ENCODE measurements at places on chromosomes 4 and X.

DNA sequence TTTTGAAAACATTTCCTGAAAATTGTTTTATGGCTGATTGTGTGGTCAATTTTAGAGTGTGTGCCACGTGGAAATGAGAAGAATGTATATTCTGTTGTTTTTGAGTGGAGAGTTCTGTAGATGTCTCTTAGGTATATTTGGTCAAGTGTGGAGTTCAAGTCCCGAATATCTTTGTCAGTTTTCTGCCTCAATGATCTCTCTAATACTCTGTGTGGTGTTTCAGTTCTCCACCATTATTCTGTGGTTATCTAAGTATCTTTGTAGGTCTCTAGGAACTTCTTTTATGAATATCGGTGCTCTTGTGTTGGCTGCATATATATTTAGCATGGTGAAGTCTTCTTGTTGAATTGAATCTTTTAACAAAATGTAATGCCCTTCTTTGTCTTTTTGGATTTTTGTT lies 113.3 kb downstream of the LINC00632 start:
- DNase-seq = no peak

DNA sequence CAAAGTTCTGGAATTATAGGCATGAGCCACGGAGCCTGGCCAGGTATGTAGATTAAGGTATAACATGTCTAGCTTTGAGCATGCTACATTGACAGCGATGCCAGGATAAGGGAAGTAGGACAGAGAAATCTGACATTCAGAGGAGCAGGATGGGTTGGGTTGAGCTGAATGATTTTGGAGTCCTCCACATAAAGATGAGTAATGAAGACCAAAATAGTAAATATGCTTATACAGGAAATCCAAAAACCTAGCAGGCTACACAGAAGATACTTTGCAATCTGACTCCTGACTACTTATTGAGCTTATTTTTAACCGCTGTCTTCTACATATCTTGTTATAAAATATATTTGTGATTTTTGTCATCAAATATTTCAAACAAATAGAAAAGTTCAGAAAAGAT lies 69.7 kb downstream of the PDGFC start:
- DNase-seq = no peak

GRCh38 chr4:108531461-108531860 lies 88.9 kb upstream of the RPL34 start:
- no peak for DNase-seq

- DNase-seq = no peak
Measured at GRCh38 chr4:48082956-48083355, 51.1 kb downstream of the TXK start.

DNA sequence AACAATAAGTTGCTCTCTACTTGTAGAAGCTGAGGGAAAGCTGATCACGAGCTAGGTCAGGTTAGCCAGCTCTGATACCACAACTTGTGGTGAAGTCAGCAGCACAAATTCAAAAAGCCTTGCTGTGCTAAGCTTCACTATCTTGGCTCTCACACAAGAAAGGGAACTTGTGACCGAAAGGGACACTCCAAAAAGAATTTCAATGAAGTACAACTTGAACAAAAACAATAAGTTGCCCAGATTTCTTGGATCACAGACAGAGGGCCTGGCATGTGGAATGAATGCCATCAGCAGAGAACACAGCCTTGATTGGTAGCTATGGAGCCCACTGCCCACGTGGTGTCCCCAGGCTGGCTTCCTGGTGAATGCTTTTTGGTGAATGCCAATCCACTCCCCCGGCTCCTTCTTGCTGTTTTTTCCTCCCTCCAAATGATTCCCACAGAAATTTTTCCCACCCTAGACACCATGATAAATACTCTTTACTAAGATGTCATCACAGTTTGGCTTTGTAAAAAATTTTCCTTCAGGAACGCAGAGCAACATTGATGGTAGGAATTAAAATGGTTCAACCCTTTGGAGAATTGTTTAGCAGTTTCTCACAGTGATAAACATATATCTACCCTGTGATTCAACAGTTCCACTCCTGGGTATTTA lies 82.6 kb downstream of the ANXA3 start:
- no peak for DNase-seq

- DNase-seq = no peak
Measured at GRCh38 chrX:137215467-137215866, 181.7 kb upstream of the GPR101 start.

DNA sequence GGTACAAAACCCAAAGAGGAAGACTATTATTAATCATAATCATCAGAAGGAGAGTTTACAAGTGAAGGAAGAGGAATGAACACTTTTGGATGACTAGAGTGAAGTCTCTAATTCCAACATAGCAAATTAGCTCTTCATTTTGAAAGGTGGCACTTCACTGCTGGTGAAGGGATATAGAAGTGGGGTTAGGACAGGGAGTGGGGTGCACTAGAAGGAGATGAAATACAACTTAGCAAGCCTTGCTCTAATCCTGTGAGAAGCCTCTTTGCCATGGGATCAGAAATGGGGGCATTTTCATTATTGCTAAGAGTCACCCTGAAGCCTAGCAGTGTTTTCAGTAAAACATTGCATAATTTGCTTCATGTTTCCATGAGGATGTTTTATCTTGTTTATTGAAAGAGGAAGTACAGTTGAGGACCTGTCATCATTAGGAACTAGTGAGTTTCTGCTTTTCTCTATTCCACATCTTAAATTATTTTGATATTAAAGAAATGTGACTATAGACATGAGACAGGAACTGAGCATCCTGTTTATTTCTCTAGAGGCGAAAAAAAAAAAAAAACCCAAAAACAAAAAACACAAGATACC lies 9.3 kb upstream of the GRPR start:
- DNase-seq = no peak

GRCh38 chr4:76754439-76754838 lies 143.5 kb downstream of the SOWAHB start:
- no peak for DNase-seq

DNA sequence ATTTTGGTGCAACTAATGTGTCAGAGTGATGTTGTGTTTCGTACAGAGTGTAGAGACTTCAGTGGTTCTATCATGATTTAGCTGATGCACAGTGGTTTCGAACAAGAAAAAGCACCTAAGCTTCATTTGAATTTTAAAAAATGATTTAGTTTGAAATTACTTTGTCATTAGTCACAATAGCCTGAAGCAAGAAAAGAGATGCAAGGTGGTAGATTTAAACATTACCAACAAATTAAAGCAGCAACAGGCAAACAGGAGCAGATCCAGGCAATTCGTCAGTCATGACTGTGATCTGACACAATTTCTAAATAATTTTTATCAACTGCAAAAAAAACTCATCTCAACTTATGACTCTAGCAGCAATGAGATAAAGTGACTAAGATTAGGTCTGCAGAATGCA lies 24.6 kb upstream of the COX7B2 start:
- DNase-seq = no peak

GRCh38 chrX:75957107-75957610 lies 172.1 kb upstream of the MAGEE2 start:
- DNase-seq = no peak

- no peak for DNase-seq
Measured at GRCh38 chrX:123610915-123611314, 121.9 kb downstream of the THOC2 start.

DNA sequence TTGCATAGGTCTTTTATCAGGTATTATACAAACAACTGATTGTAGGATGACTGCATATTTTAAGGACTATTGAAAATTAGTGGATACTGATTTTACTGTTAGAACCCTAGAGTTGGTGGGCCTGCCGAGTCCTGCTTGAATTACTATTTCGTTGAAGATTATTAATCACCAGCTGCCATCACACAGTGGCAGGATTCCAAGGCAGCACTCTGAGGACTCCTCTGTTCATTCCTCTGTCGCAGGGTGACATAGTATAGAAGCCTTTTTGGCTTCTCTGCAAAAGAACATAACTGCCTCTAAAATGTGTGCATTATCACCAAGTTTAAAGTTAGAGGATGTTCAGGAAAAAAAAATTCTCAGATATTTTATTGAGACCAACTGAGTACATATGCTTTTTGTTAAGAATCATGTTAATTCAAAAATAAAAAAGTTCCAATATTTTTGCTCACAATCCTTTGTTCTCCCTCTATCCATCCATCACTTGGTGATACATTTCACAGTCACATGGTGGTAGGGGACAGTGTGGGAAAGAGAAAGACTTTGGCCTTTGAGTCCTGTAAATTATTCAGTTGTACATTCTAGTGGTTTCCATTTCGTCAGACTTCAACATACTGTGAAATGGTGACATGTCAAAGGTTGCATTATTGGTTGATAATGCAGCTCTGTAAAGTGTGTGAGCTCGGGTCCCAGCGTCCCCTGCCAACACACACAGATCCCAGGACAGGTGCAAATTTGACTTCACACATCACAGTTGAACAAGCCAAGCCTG lies 332.5 kb downstream of the GRID2 start:
- no peak for DNase-seq

DNA sequence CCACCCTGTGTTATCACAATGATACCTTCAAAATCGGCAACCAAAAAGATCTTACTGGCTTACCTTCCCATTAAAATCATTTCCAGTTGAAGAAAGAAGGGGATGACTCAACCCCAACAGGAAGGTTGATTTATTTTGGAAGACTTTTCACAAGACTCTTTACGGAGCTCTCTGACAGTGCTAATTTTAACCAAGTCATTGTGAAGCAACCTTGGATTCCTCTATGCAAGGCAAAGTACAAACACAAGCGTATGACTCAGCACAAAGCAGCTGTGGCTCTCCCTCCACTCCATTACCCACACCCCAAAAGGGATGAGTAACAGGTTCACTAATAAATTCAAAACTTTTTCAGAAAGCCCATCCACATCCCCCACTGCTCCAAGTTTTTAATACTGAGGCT lies 213.8 kb upstream of the FGF13 start:
- no peak for DNase-seq

GRCh38 chr4:54423066-54423465 lies 194.0 kb downstream of the PDGFRA start:
- DNase-seq = no peak

All from stimulated activated CD8-positive, alpha-beta memory T cell treated with anti-CD3 and anti-CD28 coated beads, Interleukin-12 subunit alpha, Interleukin-12 subunit beta, amount 100 ng/mL, for 4 hours (primary cell).